Stimulated activated CD8-positive, alpha-beta memory T cell treated with anti-CD3 and anti-CD28 coated beads, Interleukin-4, amount 100 ng/mL, for 24 hours (primary cell): ENCODE measurements at places on chromosomes 13 and 19.

DNA sequence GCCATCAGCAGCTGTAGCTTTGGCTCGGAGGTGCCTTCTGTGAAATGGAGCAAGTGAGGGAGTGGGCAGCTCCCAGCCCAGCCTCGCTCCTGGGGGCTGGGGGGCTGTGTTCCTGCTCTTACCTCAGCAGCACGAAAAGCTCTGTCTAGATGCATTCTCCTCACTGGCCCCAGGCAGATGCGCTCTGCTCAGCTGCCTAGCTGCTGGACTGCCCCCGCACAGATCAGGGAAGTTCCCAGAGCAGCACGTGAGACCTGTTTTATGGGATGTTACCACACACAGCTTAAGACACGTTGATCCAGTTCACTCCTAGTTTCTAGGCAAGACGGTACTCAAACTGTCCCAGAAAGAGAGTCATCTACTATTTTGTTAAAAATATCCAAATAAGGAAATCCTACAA lies 13.6 kb downstream of the LCP1 start:
- DNase-seq = peak; percentile 27

- no peak for DNase-seq
These were observed 17.1 kb upstream of the FXYD3 start for GRCh38 chr19:35098413-35099049.

GRCh38 chr13:59280297-59280696 lies 883.4 kb downstream of the DIAPH3 start:
- DNase-seq = no peak

GRCh38 chr19:37718304-37718703 lies 1.3 kb downstream of the ZNF607 start:
- DNase-seq = no peak

GRCh38 chr13:41842036-41842620 lies 118.8 kb downstream of the VWA8 start:
- DNase-seq = no peak

DNA sequence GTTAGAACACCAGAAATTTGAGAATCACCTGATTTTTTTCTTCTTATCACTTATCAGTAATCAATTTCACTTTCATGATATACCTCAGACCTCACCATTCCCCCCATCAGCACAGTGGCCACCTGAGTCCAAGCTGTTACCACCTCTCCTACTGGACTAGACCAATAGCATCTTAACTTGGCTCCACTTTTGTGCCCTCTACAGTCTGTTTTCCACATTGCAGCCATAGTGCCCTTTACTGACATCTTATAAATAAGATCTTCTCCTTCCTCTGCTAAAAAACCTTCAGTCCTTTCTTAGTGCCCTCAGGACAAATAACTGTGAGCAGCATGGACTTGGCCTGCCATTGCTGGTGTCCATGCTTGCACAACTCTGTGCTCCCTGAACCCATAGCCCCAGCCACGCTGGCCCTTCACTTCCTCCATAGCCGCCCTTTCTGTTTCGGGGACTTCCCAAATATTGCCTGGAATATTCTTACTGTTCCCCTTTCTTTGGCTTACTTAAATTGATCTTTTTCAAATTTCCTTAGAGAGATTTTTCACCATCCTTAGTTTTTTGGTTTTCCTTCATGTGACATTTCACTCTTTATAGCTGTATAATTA lies 380.8 kb downstream of the LMO7 start:
- no peak for DNase-seq

DNA sequence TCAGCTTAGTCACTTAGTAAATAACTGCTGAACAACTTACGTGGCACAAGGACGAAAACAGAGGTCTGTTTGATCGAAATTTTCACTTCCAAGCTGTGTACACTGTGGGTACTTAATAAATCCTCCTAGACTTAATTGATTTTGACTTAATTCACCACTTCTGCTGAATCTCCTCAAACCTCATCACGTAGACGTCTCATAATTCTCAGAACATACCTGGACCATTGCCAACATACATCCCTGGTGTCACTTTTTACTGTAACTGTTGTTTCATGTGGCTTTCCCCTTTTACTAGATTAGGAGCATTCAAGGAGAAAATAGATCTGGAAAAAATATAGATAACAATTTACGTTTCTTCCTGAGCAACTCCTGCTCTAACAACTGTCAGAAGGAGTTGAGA lies 105.0 kb downstream of the MBNL2 start:
- DNase-seq = no peak

GRCh38 chr19:13981467-13981866 lies 24.7 kb downstream of the RFX1 start:
- no peak for DNase-seq
